ENCODE measurements at places on chromosomes 6 and 20. TPM values are rescaled to one million over a fixed set of nuclear protein-coding genes. Genes with fewer than 3 reads are reported as not detected.

DNA sequence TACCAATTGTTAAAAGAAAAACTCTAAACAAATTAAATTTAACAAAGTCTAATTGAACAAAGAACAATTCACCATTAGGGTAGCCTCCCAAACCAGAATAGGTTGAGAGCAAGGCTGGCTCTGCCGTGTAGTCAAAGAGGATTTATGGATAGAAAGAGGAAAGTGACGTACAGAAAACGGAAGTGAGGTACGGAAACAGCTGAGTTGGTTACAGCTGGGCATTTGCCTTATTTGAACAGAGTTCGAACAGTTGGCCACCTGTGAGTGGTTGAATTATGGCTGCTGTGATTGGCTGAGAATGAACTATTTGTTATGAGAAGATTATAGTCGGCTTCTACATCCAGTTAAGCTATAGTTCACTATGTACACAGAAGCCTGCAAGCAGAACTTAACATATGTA lies 18.5 kb upstream of the ISM1 start:
- DNase-seq = no peak

GRCh38 chr20:2845607-2846006 lies 5.1 kb downstream of the VPS16 start:
- DNase-seq = no peak

- no peak for DNase-seq
Observed at GRCh38 chr20:43825581-43825980, 89.1 kb upstream of the TOX2 start.

DNA sequence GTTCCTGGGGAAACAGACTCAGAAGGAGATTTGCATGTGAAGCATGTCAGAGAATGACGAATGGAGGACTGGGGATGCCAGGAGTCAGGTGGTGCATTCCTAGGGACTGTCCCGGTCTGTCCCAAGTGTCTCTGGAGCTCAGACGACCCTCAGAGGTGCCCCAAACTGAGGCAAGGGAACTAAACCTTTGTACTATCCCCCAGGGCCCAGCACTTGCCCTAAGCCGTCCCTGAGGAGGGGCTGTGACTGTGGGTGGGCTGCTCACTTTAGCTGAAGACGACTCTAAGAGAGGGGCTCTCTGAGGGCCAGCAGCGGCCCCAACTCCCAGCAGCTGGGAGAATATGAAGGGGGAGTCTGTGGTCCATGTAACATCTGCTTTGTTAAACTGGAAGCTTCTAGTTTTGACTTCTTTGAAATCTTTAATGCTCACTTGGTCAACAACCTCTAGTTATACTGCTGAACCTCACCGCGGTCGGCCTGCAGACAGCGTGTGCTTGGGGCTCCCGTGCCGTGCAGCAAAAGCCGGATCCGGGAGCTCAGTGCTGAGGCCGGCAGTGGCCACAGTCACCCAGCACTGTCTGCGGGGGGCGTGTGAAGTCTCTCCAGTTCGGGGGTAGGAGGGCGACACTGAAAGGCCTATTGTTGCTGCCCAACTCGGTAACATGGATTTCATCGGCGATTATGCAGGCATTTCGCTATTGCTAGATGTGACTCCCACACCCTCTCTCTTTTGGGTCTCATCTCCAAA lies 34.2 kb downstream of the TUBB2B start:
- DNase-seq = no peak

DNA sequence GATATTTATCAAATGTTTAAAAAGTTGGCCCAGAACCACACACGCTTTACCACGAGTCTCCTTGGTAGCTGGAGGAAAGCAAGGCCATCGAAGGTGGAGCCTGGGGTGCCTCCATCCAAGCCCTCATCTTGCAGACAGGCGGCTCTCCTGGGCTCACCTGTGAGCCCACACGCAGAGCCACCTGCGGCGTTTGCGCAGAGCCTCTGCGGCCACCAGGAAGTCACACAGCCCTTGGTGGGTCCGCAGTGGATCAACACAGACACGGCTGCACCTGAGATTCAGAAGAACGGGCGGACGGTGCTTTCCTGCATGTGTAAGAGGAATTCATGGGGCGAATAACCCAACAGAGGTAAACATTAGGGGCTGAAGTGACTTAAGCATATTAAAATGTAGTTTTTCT lies 24.5 kb upstream of the SMOC2 start:
- DNase-seq = no peak

DNA sequence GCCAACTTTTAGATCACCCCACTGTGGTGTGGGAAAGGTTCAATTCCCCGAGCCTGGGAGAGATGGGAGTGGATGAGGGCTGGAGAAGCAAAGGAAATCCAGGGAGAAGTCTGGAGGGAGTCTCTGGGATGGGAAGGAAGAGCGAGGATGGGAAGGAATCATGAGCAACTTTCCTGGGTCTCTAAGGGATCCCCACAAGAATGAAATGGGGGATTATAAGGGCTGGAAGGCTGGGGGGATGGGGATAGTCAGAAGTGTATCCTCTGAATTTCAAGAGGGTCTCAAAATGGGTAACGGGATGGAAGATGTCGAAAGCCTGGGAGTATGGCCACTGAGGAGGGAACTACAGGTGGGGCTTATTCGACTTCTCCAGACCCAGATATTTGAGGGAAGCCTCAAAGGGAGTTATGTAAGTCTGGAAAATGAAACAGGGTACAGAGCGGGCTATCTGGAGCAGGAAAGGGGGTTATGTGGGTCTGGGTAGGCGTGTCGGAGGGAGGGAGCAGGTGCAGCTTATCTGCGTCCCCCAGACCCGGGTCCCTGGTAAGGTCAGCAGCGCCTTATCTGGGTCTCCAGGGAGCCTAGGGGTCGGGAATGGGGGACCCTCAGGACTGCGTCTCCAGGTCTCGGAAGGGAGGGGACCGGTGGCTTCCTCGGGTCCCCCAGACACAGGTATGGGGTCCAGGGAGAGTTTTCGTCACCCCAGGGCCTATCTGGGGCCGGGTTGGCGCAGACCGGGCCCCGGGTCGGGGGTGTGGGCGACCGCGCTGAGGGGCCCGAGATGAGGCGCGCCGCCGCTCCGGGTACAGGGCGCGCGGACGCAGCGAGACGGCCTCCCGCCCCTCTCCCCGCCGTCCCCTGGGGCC lies 550 bp downstream of the PLAGL2 start:
- DNase-seq = no peak

- DNase-seq = no peak
Observed at GRCh38 chr20:23608251-23608846, 2.6 kb upstream of the CST9 start.

DNA sequence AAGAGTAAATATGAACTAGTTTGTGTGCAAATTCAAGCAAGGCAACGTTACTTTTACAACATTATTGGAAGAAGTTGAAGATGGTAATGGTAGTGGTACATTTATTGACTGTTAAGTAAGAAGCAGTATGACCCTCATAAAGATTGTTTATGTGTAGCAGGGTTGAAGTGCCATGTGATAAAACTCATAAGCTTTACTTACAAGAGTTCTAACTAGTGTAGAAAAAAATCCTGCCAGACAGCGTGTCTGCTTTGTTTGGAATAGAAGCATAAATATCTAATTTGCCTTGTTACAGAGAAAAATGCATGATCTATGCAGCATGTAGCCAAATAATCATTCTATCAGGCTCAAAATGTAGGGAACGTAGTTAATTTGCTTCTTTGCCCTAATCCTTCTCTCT lies 450.8 kb upstream of the SOX4 start:
- no peak for DNase-seq

- no peak for DNase-seq
Observed at GRCh38 chr6:49978332-49979226, 9.2 kb upstream of the DEFB113 start.

- DNase-seq = peak; percentile 85
Observed at GRCh38 chr6:106608080-106608668, 21.1 kb downstream of the RTN4IP1 start.

The ENTPD6 gene
- total RNA-seq = 64.4 TPM

The PGBD1 gene
- total RNA-seq = 1.8 TPM

Data from B cell (primary cell).